ENCODE measurements at places on chromosomes 1 and 21.

GRCh38 chr1:1356796-1357401 lies 1.5 kb downstream of the MXRA8 start:
- peak; percentile 21 for DNase-seq

DNA sequence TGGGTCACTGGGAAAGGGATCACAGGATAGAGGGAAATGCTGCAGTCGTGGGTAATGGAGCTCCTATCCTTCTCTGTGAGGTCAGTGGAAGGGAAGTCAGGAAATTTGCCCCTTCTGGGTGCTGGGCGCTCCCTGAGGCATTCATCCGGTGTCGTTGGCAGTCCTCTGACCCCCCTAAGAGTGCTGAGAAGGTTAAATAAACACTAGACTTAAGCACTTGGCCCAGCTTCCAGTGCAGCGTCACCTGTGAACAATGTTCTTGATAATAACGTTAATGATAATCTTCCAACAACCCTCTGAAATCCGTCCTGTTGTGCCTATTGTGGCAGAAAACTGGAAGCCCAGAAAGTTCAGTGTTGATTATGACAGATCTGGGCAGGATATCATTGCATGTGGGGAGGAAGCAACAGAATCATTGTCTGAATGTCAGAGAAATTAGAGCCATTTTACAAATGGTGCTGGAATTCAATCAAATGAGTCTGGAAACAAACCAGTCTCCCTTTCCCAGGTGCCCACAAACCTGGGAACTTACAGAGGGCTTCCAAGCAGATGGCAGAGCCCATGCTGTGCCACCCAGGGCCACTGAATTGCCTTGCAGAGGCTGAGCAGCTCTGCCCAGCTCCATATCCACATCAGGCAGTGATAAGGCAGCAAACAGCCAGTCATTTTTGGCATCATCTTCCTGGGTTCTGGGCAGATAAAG lies 216.8 kb downstream of the KAZN start:
- no peak for DNase-seq

GRCh38 chr1:159678939-159679338 lies 35.5 kb downstream of the CRP start:
- no peak for DNase-seq

DNA sequence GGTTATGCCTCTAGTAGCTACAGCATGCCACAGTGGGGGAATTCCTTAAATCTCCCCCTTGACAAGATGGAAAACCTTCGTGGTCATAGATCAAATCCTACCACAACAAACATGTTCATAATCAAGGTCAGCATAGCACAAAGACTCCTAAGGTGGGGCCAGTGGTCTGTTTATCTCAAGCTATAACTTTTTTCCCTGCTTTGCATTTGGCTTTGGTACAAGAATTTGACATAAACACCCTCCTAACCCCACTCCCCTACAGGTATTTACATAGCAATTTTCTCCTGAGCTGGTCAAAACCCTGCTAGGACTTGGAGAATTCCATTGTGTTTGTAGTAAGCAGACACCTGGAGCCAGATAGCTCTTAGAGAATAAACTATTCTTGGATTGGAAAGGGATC lies 58.5 kb downstream of the HIVEP3 start:
- DNase-seq: no peak

DNA sequence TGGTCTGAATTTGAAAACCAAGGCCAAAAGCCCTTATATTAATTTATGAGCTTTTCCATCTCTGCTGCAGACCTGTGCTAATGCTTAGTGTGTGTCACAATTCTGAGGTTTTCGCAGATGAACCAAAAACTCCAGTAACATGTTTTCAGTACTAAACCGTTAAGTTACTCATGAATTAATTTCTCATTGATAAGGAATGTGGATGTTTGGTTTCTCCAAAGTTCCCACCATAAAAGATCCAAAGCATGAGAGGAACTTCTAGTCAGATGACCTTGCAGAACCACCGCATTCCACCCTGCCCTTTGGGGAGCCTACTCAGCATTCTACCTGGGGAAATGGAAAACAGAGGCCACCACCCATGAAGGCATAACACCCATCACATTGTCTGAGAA lies 7.5 kb upstream of the LEPR start:
- DNase-seq: no peak

- no peak for DNase-seq
Measured at GRCh38 chr1:168656485-168656884, 72.5 kb downstream of the DPT start.

- no peak for DNase-seq
Measured at GRCh38 chr21:35048183-35048601, 910 bp downstream of the RUNX1 start.

GRCh38 chr1:177119311-177119710 lies 45.2 kb downstream of the ASTN1 start:
- DNase-seq: no peak

GRCh38 chr1:2322065-2322571 lies 69.2 kb downstream of the MORN1 start:
- no peak for DNase-seq

DNA sequence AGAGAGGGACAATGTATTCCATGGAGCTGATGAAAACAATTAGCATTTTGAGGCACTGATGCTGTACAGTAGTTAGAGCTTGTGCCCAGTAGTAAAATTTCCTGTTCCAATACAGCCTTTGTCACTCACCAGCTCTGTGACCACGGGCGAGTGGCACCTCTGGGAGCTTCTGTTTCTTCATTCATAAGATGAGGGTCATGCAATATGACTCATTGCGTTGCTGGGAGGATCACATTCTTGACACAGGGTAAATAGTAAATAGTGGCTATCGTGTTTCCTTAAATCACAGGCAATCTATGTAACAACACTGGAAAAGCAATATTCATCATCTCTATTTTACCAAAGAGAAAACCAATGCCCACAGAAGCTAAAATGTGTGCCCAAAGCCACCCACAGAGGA lies 4.5 kb upstream of the LRRC52 start:
- DNase-seq: no peak

DNA sequence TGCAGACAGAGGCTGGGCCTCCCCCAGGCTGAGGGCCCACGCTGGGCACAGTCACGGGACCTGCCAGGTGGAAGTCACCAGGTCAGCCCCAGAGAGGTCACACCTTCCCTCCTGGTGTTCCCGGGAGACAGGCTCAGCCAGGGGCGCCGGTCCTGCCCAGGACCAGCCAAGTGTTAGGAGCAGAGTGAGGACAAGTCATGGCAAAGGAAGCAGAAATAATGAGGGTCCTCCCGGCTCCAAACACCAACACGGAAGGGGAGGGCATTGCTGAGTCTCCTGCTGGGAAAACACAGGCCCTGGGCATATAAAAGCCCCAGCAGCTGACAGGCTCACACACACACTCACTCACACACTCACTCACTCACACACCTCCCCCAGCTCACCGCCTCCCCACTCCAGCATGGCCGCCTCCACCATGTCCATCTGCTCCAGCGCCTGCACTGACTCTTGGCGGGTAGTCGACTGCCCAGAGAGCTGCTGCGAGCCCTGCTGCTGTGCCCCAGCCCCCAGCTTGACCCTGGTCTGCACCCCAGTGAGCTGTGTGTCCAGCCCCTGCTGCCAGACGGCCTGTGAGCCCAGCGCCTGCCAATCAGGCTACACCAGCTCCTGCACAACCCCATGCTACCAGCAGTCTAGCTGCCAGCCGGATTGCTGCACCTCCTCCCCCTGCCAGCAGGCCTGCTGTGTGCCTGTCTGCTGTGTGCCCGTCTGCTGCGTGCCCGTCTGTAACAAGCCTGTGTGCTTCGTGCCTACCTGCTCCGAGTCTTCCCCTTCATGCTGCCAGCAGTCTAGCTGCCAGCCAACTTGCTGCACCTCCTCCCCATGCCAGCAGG lies at the start of gene KRTAP10-10:
Gene KRTAP10-10, plus strand, starts transcription at position 339 of the 833 bp plus-strand sequence. Its CDS starts 62 bp downstream, at position 401.
- DNase-seq: no peak

DNA sequence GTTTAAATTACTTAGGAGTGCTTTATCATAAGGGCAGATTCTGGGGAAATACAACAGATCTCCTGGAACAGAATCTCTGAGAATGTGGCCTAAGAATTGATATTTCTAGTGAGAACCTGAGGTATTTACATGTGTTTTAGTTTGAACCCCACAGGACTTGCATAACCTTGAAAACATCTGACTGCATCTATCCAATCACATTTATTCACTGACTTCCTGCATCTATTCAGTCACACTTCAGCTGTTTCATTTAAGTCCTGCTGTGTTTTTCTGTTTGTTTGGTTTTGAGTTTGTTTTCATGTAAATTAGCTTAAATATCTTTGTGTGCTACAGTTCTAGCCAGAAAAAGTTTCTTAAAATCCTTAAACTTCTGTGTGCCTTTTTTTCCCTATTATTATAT lies 1260.7 kb downstream of the PLA2G4A start:
- no peak for DNase-seq

DNA sequence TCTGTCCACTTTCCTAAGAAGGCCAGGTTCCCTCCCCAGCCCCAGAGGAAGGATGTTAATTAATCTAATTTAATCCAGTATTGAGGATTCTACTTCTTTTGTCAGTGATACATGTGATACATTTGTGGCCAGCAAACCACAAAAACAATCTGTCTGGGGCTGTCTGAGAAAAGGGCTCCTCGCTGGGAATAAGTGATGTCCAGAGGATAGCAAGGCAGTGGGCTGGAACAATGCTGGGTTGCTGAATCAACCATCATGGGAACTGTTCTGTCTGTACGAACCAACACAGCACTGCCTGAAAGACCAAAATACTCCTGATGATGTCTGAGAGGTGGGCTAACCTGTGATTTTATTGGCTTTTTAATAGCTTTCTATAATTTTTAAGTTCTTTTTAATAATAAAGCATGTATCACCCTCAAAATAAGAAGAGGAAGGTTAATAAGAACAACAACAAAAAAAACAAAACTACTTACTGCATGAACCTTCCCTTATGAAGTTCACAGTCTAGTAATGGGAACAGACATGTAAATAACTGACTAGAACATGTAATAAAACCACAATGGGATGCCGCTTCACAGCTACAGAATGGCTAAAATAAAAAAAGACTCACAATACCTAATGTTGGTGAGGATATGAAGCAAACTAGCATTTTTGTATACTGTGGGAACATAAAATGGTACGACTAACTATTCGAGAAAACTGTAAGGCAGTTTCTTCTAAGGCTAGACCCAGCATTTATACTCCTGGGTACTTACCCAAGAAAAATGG lies 11.4 kb upstream of the ADAR start:
- no peak for DNase-seq

DNA sequence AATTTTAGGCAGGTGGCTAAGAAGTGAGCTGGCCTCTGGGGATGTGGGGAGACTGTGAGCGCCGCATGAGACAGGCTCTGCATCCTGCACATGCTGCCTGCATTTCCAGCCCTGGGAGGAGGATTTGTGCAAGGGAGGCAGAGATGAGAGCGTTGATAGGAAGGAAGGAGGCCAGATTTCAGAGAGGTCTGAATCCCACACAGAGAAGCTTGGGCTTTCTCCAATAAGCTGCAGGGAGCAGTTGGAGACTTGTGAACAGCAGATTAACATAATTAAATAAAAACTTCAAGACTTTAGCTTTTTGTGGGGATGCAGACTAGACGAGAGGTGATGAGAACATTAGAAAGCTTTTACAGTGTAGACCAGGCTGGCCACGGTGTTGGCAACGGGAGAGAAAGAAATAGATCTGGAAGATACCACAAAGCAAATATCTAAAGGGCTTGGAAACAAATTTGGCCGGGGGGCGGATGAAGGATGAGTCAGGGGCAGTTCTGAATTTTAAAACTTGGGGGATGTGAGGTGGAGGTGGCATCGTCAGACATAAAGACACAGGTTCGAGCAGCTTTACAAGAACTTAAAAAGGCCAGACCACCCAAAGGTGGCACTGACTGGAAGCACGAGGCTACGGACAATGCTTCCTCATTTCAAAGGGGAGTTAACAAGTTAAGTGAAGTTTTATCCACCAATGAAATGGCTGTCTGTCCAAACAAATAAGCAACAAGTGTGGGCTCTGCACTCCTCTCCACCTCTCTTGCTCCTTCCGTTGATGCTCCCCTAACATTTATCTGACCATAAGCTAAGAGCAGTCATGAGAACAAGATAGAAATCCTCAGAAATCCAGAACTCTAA lies 57.0 kb downstream of the HIVEP3 start:
- DNase-seq: no peak

DNA sequence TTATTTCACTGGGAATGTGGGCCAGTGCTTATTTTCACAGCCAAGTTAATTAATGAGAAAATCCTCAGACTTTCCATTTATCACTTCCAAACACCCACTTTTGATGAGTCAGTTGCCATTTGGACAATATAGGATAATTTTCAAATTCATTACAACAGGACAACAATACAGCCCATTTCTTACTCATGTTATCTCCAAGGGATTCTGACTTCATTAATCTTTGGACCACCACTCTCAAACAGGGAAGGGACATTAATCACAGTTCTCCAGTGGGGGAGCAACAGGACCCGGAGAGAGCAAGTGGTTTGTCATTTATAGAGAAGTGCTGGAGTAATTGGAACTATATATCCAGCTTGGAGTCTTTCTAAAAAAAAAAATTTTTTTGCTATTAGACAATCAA lies 38.7 kb downstream of the JUN start:
- no peak for DNase-seq

- DNase-seq: no peak
Measured at GRCh38 chr1:119547805-119548204, 40.8 kb downstream of the HSD3B1 start.

- no peak for DNase-seq
Measured at GRCh38 chr1:229972600-229973296, 94.3 kb upstream of the GALNT2 start.

All from right lobe of liver (tissue), 6 donors.